ENCODE measurements at places on chromosomes 4 and X.

DNA sequence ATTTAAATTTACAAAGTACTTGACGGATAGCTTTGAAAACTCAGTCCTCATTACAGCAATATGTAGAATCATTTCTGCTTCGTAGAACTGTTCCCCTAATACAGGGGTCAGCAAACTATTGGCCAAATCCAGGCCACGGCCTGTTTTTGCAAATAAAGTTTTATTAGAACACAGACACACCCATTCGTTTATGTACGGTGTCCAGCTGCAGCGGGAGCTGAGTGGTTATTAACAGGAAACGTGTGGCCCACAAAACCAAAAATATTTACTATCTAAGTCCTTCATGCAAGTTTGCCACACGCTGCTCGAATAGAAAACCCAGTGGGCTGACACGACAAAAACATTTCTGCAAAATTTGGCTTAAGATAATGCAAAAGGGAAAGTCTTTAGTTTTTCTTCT lies 146.5 kb downstream of the AFAP1 start:
- no peak for DNase-seq

DNA sequence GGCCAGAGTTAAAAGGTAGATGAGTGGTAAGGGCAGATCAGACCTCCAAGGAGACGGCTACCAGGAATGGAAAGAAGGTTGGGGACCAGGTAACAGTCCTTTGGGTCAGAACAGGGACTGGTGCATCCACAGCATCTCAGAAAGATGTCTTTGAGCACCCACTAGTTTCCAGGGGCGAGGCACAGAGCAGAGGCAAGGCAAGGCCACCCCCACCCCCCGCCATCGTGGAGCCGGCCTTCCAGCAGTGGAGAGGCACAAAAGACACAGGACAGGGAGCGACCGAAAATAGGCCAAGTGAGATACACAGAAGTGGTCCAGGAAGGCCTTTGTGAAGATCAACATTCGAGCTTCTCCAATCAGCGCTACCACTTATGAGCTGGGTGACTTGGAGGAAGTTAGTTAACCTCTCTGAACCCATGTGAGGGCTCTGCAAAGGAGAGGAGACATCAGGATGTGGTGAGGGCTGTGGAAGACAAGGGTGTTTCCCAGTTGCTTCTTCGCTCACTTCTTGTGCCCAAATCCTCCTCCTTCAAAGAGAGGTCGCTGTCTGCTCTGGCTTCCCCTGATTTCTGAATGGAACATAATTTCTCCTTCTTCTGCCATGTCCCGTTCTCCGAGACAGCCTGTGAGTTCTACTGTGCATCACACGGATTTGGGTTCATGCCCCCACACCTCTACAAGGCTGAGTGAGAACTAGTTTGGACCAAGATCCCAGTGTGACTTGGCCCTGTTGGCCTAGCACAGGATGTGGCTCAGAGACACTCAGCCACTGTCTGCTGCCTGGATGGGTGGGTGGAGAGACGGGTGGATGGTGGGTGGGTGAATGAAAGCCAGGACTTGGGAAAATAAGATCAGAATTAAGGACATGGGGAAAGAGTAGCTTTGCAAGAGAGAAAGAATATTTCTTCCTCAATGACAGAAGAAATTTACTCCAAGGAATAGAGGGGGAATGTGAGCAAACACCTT lies 16.7 kb upstream of the MSX1 start:
- no peak for DNase-seq

DNA sequence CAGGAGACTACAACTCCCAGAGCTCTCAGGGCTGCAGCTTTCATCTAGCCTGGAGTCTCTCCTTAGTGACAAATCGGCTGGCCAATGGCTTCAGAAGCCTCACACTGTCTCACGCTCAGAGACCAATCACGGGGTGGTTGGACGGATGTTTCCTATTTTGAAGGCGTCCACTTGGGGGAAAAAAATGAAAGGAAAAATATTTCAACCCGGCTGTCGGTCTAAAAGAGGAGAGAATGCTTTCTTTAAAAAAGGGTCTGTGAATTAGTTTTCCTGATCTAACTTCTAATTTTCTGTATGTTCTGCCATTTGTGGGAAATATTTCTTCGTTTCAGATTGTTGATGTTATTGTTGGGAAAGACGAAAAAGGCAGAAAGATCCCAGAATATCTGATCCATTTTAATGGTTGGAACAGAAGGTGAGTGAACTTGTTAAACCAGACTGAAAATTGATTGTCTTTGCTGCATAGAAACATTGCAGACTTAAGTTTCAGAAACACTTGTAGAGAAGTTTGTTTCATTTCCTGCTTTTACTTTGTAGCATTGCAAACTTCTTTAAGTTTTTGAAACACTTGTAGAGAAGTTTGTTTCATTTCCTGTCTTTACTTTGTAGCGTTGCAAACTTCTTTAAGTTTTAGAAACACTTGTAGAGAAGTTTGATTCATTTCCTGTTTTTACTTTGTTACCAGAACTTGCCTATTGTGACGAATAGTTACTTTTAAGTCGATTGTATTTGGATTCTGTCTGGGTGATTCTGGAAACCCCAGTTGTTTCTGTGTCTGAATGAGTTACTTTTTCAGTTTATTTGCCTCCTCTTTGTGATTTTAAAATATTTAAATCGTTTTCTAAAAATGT lies 1.6 kb downstream of the MSL3 start:
- DNase-seq: peak; percentile 61

DNA sequence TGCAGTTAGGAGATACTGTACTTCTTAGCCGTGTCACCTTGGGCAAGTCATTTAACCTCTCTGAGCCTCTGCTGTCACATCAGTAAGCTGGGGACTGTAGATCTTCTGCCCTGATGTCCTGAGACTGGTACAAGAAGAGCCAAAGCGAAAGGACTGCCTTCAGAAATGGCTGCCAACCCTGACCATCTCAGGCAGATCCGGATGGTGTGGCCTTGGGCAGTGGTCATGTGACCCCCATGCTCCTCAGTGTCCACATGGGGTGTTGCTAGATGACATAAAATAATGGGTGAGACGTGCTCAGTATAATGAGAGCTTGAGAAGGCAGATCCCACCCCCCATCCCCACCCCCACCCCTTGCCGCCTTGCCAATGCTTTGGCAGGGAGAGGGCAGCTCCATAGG lies 60.4 kb upstream of the MTM1 start:
- DNase-seq: no peak

DNA sequence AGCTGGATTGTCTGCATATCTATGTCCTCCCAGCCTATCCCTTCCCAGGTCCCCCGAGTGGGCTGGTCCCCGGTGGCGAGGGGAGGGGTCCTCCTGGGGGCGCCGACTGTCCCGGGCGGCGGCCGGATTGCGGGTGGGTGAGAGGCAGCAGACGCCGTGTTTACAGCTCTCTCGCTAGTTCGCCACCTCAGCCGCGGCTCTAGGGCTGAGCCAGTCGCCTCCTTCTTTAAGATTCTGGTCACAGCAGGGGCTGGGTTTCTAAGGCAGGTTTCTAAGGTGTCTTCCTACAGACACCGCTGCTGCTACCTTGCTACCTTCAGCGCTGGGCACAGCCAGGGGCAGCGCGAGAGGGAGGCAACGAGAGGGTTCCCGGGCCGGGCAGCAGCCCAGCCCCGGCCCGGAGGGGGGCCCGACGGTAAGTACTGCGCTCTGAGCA lies 57.2 kb downstream of the FRMPD3 start:
- DNase-seq: no peak

DNA sequence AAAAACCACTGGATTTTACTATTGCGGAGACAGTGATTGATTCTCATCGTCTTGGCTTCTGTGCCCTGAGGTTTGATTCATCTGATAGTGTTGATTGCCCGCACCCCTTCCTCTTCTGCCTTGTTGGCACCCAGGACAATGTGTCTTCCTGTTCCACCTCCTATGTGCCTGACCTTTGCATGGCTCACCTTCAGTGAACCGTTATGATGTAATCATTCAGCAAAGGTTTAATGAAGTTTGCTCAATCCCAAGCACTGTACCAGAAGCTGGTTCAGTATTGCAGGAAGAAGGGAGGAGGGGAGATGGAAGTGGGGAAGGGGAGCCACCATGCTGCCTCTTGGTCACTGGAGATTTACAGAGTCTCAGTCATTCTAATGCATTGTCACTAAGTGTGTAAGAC lies 36.3 kb downstream of the PDGFRA start:
- no peak for DNase-seq

DNA sequence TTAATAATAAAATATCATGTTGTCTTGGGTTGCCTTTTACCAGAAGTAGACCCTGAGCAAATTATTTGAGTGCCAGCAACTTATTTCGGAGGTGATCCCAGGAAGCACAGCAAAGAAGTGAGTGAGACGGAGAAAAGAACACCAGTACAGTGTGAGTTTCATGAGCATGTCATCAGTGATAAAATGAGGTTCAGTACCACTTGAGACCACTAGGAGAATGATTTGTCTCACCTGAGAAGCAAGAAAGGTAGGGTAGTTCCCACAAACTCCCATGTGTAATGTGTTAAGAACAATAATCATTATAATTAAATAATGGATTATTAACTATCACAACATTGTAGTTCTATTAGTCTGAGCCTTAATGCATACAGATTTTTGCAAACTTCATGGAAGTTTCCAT lies 112.8 kb upstream of the DMD start:
- DNase-seq: no peak

- no peak for DNase-seq
Observed at GRCh38 chr4:117814277-117815246, 219.7 kb upstream of the NDST3 start.

DNA sequence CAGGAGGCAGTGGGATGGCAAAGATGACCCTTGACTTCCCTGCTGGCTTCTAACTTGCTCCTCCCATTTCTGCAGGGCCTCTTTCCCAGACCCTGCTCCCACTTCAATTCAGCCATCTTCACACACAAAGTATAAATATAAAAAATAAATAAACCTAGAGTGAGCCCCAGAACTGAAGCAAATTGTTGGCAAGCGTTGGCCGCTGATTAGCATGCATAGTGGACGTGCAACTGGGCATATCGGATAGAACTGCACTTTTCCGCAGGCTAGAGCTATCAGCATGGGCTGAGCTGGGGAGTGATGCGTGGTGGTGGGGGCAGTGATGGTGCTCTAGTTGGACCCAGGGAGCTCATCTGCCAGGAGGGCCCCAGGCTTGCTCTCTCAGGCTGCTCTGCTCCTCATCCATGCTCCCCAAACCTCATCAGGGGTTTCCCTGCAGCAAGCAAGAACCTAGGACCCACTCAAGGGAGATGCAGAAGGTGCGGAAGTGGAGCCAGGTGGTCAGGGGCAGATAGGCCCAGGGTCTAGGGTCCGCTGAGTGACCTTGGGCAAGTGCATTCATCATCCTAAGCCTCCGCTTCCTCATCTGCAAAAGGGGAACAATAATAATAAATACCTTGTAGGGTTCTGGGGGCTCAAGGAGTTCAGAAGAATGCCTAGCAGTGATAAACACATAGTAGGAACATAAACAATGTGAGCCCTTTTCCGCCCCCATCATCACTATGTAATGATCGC lies 146.8 kb upstream of the PJA1 start:
- DNase-seq: no peak

- DNase-seq: no peak
Observed at GRCh38 chrX:46770817-46771163, 11.9 kb upstream of the SLC9A7 start.

GRCh38 chr4:7197910-7198309 lies 5.6 kb downstream of the SORCS2 start:
- DNase-seq: no peak

GRCh38 chr4:120431180-120431579 lies 364.5 kb upstream of the MAD2L1 start:
- no peak for DNase-seq

GRCh38 chrX:149069899-149070298 lies 435.2 kb downstream of the IDS start:
- no peak for DNase-seq

DNA sequence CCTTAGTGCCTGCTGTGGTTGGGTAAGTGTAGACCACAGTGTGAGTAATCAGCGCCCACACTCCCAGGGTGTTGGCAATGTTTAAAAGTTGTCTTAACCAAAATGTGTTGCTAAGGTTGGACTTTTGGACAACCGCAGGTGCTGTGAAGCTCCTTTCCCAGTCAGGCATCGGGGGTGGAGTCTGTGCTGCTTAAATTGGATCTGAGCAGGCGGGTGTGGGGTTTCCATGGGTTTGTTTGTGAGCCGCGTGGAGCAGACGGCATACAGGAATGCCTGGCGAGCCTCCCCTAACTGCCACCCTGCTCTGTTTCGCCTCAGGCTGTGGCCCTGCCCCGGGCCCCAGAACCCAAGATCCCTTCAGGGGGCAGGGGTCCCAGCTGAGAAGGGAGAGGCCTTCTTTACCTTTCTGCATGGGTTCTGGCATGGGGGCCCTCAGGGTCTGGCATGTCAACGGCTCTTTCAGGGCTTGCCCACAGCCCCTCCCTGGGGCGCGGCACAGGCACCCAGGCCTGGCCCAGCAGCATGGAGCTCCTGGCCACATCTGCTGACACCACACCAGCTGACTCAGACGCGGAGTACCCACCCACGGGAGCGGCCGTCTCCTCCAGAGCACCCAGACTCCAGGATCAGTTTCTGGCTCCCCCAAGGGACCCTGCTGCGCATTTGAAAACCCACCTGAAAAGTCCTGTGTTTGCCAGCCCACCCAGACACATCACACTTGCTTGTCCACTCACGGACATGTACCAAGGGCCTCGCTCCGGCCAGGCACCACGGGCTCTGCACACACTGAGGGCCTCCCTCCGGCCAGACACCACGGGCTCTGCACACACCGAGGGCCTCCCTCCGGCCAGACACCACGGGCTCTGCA lies 5.1 kb upstream of the SPON2 start:
- DNase-seq: peak; percentile 13

DNA sequence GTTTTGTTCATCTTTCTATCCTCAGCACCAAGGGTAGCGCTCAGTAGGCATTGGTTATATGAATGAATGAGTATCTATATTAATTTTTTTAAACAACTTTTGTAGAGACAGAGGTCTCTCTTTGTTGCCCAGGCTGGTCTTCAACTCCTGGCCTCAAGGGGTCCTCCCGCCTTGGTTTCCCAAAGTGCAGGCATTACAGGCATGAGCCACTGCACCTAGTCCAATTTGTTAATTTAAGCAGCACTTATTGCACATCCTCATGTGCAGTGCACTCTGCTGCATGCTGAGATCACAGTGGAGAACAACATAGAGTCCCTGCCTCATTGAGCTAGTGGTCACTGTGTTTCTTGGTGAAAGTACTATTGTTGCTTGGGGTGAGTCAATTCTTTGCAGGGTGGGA lies 94.4 kb downstream of the NHSL2 start:
- DNase-seq: no peak

DNA sequence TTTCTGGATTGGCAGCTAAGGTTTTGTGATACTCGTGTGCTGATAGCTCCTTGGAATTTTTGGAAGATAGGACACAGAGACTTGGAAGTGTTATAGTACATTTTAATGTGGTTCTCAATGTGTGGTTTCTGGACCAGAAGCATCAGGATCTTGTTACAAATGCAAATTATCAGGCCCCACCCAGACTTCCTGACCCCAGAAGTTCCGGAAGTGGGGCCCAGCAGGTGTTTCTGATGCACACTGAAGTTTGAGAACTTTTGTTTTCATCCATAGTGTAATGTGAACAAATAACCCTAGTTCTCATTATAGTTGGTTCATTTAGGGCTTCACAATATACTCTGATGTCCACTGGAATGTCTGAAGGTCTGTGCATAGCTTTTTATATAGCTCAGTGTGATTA lies 49.6 kb downstream of the LAMP2 start:
- DNase-seq: no peak

GRCh38 chr4:143437937-143438336 lies 75.6 kb upstream of the SMARCA5 start:
- no peak for DNase-seq

GRCh38 chrX:100263650-100264049 lies 146.4 kb downstream of the PCDH19 start:
- DNase-seq: no peak

GRCh38 chrX:15416133-15416993 lies 32.1 kb upstream of the VEGFD start:
- DNase-seq: no peak

- no peak for DNase-seq
Observed at GRCh38 chrX:18833071-18833731, 125.8 kb downstream of the PPEF1 start.

GRCh38 chrX:9582956-9583355 lies 118.1 kb downstream of the TBL1X start:
- no peak for DNase-seq
